ENCODE measurements at places on chromosomes 7 and 10. TPM values are rescaled to one million over a fixed set of nuclear protein-coding genes. Genes with fewer than 3 reads are reported as not detected.

HOXA2 gene
- total RNA-seq, result 41.6 TPM

CYP17A1 gene
- total RNA-seq, result not detected

CPXM2 gene
- total RNA-seq, result not detected

SEC31B gene
- 18.7 TPM for total RNA-seq

OAT gene
- 42.5 TPM for total RNA-seq

ADAM22 gene
- 12.1 TPM for total RNA-seq

Measured in neural crest cell (in vitro differentiated cells).